GM13976 (cell line): ENCODE measurements at places on chromosomes 12 and 14.
A peak's percentile ranks its signal among the peaks of the same experiment; 100 is the strongest.

GRCh38 chr12:110641521-110641920, 27.6 kb downstream of the TCTN1 start:
- DNase-seq: no peak

GRCh38 chr12:11769723-11770514, 120.4 kb downstream of the ETV6 start:
- DNase-seq: no peak

DNA sequence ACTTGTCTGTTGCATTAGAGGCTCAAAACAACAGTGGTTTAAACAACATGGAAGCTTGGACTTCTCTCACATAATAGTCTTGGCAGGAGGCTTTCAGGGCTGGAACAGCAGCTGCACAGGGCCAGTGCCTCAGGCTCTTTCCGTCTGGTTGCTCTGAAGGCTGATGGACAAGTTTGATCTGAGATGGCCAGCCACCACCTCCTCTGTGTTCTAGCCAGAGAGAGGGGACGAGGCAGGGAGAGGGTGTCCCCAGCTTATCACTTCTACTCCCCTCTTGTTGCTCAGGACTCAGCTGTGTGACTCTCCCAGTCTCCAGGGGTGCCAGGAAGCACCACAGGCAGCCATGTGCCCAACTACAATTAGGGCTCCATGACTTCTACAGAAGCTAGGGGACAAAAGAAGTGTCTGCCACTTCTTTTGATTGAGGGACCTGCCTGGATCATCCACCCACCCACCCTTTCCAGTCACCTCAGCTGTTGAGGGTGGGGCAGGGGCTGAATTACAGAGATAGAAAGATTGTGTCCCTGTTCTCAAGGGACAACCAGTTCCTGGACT, 46.6 kb downstream of the SMIM41 start:
- peak; percentile 10 for DNase-seq

DNA sequence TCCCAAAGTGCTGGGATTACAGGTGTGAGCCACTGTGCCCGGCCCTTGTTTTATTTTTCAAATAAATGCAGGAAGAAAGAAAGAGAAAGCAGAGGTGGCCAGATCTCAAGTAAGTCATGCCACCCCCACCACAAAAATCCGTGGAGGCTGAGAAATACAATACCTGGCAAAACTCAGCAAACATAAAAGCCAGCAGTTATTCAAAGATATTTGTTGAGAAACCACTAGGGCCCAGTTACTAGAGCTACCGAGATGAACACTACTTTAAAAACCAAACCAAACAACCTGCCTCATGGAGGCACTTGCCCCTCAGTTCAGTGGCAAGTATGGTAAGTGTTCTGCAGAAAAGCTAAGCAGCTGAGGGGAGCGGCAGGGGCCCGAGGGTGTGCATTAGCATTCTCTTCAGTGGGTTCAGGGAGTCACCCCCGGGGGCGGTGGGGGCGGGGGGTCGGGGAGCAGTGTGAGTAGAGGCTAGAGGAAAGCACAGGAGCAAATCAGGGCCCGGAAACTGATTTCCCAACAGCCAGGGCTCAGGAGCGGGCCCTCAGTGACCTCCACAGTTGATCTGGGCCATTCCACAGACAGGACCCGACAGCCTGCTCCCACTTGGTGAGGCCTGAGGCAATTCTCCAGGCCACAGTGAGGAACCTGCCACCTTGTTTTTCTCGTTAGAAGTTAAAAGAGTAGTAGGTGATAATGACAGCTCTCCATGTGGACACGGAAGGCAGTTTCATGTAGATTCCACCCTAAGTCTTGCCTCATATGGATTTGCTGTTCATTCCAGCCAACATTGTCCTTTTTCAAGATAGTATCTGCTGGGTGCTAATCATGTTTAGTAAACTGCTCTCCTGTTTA, 8.6 kb downstream of the EVL start:
- no peak for DNase-seq

DNA sequence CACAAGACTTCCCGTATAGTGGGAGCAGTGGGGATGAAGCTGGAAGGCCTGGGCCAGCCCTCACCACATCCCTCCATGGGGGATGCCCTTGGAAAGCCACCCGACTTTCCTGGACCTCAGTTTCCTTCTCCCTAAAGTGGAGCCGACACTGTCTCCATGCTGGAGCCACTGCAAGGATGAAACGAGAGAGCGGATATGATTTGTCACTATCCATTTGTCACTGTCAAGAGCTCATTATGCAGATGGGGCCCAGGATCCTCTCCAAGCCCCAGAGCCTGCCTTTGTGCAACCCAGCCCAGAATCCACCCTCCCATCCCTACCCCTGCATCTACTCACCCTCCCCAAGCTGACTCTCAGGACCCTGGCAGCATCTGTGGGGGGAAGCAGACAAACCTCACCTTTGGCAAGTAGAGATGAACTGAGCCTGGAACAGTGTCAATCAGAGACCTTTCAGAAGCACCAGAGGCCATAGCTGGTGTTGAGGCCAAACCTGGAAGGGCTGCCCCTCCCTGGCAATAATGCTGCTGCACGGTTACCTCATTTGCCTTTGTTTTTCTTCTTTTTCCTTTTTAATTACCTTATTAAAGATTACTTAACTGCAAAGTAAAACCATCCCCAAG, 287.7 kb upstream of the RTL1 start:
- no peak for DNase-seq

DNA sequence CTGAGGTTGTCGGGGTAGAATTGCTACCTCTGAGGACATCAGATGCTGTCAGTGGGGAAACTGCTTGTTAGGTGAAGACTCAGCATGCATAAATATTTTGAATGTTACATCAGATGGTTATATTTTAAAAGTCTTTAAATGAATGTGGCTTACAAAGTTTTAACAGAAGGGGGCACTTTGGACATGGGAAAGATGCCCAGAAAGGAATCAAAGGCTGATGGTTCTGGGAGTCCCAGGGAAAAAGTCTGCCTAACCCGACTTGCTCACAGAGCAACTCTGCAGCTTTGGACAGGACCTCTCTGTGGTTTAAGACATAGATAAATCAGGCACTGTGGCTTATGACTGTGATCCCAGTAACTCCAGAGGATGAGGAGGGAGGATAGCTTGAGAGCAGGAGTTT, 474.9 kb downstream of the ATP23 start:
- DNase-seq: no peak

DNA sequence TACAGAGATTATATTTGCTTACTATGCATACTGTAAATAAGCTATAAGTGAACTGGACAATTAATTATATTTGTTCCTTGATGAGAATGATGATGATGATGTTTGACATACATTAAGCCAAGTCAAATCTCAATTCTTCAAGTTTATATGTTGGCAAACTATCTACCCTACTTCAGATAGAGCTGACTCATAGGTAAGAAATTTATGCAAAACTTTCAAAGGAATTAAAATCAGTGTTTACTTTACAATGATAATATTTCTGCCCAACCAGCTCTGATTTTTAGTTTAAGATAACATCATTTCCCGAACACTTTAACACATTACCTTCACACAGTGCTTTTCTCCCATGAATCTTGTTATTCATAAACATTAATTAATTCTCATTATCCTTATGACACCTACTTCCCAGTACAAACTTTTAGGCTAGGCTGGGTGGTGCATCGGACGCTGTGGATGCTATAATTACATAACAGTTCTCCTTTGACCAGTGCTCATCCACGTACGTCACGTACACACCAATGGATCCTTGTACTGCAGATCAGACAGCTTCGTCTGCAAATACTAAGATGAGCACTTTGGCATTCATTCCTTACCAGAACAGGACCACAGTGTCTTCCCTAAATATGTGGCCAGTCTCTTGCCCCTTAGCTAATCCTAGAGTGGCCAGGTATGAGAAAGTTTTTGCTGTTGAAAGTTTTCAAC, 18.3 kb downstream of the BMP4 start:
- no peak for DNase-seq

GRCh38 chr12:12624498-12624992, 12.9 kb downstream of the CREBL2 start:
- no peak for DNase-seq

- no peak for DNase-seq
Measured at GRCh38 chr14:50740856-50741255, 72.8 kb upstream of the SAV1 start.

DNA sequence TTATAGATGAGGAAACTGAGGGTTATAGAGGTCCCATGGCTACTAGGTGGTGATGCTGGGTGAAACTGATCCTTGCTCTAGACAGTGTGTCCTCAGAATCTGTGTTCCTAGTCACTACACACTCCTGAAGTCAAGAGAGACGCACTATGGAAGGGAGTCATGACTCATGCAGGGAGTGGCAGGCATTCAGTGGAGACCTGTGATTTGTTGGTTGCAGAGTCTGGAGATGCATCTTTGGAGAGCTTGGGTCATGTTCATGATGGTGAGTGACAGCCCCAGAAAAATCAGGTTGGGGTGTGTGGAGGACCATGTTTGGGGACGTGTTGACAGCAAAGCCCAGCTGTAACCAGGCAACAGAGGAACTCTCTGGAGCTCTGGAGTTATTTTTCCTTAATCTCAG, 38.0 kb upstream of the FBXO21 start:
- no peak for DNase-seq

DNA sequence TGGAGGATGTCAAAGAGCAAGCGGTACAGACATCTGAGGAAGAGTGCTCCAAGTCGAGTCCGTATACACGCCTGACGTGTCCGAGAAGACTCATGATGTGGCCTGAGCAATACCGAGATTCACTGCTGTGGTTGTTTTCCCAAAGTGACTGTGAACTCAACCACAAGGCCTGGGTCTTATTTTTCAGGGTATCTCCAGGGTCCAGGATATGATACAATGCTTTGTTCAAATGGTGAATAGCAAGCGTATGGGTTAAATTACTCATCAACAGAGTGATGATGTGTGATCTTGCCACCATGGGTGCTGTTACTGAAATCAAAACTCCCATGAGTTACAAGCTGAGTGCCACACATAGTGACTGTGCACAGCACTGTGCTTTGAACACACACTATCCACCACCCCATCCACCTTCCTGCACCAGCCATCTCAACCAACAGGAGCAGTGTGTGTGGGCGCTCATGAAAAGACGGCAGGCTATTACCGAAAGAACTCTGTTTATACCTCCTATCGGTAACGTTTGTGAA, 109.6 kb downstream of the BCAT1 start:
- peak; percentile 54 for DNase-seq

- DNase-seq: no peak
Measured at GRCh38 chr12:31900271-31900670, 58.9 kb upstream of the RESF1 start.

DNA sequence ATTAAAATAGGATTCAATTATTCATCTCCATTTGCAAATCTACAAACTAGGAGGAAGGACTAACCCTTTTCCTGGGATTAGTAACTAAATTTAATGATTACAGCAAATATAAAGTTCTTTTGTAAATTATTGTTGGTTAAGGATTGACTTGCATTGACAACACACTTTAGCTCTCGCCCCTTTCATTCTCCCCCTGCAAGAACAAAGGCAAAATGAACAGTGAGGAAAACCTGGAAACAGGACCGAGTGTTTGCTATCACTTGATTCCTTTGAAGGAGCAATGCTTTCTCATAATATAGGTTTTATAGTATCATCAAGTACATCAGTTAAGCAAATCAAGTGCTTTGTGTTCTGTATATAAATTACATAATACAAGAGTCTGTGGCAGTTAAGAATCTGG, 7.4 kb upstream of the COX16 start:
- no peak for DNase-seq

- no peak for DNase-seq
Measured at GRCh38 chr12:6324936-6325750, 14.7 kb downstream of the PLEKHG6 start.

- DNase-seq: no peak
Measured at GRCh38 chr12:89236237-89236636, 116.1 kb downstream of the DUSP6 start.

DNA sequence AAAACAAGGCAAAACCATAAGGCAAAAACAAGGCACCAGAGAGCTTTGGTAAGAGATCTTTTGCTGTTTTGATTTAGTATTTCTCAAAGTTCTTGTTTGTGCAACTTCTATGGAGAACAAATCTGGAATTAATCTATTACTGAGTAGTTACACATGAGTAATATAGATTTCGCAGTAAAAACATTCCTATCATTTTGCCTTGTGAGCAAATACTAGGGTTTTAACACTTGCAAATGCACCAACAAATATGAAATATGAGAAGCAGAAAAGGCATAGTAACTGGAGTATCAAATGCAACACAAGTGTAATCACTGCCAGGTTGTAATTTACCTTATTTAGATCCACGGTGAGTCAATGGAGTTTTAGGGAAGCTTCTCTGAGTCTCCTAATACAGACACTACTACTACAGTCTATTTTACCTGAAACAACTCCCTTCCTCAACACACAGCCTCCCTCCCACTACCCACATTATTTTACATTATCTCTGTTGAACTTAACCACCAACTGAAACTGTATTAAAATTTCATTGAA, 324.1 kb downstream of the FLRT2 start:
- no peak for DNase-seq

DNA sequence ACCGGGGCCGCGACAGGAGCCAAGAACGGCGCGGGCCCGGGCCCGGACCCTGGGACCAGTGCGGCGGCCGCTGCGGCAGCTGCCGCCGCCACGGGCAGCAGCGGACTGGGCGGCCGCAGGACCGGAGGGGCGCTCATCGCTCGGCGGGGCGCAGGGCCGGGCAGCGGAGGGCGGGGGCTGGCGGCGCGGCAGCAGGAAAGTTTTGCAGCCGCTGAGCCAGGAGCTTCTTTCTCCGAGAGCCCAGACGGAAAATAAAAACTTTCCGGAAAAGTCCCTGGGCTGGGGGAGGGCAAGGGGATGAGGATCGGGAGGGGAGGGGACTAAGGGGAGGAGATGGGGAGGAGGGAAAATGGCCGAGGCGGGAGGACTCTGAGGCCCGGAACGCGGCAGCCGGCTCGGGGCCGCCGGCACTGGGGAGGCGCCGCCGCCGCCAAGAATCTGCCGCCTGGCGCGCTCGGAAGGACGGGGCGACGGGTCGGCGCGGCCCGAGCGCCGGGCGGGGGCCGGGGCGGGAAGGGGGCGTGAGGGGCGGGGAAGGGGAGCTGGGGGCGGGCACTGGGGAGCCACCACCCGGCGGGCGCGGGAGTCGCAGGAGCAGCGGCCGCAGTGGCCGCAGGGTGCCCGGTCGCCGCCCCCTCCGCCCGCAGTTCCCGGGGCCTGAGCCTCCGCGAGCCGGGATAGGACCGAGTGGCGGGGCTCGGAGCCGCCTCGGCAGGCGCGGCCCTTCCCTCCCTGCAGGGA, at the start of gene PRKD1:
TSS of gene PRKD1 (minus strand) at position 472 of the 741 bp plus-strand sequence.
- peak; percentile 47 for DNase-seq

DNA sequence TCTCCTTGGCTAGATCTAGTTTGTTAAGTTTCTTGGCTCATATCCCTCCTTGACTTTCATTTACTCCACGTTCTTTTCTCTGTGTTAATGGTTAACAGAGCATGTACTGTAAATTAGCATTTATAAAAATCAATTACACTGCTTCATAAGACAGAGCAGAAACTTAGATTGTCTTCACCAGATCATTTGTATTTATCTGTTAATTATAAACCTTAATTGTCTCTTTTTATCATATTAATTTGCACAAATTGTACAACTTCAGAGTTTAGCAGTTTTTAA, 221.2 kb upstream of the EGLN3 start:
- DNase-seq: no peak

GRCh38 chr12:3790642-3791041, 37.7 kb upstream of the CRACR2A start:
- DNase-seq: no peak
